ENCODE measurements at places on chromosomes 2 and 18.
A peak's percentile ranks its signal among the peaks of the same experiment; 100 is the strongest.

GRCh38 chr2:44674473-44675284 lies 266.8 kb upstream of the SIX3 start:
- no peak for DNase-seq

DNA sequence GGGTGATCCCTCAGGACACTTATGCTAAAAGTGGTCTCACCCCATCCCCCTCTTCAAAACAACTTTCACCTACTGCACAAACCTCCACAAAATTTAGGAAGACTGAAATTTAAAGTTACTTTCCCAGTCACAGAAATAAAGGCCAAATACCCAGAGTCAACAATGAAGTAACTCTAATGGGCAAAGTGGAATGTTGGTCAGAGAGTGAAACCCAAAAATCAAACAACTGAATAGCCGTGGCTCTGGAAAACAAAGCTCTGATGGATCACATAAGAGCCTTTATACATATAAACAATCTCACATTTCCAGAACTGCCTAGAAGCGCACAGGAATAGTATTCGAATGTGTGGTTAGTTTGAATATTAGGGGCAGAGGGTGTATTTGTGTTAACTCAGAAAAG lies 4.7 kb downstream of the ACVR1 start:
- DNase-seq, result no peak

GRCh38 chr2:32220445-32220844 lies 44.2 kb downstream of the NLRC4 start:
- DNase-seq, result no peak

- no peak for DNase-seq
Measured at GRCh38 chr18:13457327-13457726, 238.8 kb downstream of the LDLRAD4 start.

- no peak for DNase-seq
Measured at GRCh38 chr2:236991874-236992273, 93.8 kb upstream of the COPS8 start.

GRCh38 chr2:127080938-127081755 lies 25.8 kb downstream of the BIN1 start:
- peak; percentile 30 for DNase-seq

GRCh38 chr18:57660961-57661360 lies 39.3 kb upstream of the NARS1 start:
- DNase-seq, result no peak

- no peak for DNase-seq
Measured at GRCh38 chr2:152607793-152608300, 109.4 kb downstream of the PRPF40A start.

GRCh38 chr2:45696708-45697107 lies 45.2 kb downstream of the PRKCE start:
- DNase-seq, result no peak

- no peak for DNase-seq
Measured at GRCh38 chr2:150526827-150527226, 39.4 kb upstream of the RND3 start.

GRCh38 chr2:31188131-31188530 lies 29.2 kb downstream of the CAPN14 start:
- no peak for DNase-seq

DNA sequence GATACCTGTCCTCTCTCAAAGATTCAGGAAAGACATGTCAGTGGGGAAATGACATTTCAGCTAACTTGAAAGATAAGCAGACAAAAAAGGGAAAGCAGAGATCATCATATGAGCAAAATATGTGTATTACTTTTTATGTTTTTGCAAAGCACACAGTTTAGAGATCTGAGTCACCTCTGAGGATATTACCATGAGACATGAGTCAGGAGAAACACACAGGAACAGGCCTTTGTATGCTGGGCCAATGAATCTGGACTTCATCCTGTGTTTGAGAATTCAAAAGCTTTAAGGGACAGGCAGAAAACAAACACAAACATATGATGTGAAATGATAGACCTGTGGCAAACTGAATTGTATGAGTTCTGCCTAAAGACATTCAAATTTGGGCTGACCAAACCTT lies 306.0 kb upstream of the EPC2 start:
- DNase-seq, result no peak

- DNase-seq, result no peak
Measured at GRCh38 chr18:75029481-75029880, 179.5 kb downstream of the PTGR3 start.

DNA sequence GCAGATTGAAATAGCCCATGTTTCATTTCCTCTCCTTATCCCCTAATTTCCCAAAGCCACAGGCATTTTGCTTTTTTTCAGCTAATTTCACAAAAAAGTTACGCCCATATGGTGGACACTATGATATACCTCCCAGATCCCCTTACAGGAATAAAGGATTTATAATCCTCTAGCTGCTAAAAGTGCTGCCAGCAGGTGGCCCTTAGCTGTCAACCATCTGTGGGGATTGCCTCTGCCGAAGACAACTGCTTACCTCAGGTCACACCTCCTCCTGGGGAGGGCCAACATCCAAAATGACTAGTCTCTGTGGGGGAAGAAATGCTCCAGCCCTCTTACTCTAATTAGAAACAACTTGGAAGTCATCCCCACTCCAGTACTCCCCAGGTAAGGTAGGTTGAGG lies 61.0 kb upstream of the EPB41L3 start:
- DNase-seq, result no peak

- no peak for DNase-seq
Measured at GRCh38 chr2:226514895-226515294, 284.7 kb downstream of the IRS1 start.

DNA sequence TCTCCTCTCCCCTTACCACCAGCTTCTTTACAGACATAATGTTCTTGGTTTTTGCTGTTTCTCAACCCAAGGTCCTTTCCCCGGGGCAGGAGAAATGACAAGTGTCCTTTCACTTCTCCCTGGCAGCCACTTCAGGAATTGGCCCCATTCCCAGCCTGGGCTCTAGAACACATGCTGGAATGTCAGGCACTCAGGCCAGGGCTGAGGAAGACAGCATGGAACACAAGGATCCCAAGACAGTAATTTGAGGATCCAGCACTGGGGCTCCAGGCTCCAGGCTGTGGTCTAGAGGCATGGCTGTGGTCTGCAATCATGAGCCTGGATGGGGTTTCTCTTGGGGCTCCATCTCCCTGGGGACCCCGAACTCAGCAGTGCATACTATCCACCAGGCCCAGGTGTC lies 201.4 kb downstream of the CELF4 start:
- DNase-seq, result no peak

DNA sequence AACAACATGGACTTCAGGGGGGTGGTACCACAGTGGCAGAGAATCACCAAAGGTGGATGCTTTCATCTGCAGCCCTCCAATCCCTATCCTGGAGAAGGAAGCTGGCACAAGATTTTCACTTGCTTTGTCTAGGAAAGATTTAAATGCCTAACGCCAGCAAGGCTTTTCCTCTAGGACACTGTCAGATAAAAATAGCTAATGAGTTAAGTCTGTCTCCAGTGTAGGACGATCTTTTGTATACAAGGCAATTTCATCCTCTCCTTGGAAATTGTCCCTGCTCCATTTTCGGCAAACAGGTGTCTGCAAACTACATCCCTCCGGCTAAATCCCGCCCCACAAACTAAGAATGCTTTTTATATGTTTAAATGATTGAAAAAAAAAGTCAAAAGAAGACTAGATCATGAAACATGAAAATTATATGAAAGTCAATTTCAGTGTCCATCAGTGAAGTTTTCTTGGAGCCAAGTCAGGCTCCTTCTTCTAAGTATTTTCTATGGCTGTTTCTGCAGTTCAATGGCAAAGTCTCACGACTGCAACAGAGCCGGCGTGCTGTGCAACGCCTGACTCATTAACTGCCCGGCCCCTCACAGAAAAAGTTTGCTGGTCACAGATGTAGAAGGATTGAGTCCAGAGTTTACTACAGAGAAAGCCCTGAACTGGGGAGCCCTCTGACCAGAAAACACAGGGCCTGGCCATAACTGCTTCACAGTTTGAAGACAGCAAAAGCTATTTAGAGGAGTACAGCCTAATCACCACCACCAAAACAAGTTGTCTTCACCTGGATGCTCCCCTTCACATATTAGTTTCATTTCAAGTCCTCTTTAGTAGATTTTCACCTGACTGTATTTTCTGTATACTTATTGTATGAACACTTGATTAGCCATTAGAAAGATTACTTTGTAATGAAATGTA lies 52.3 kb downstream of the PIEZO2 start:
- DNase-seq, result no peak

DNA sequence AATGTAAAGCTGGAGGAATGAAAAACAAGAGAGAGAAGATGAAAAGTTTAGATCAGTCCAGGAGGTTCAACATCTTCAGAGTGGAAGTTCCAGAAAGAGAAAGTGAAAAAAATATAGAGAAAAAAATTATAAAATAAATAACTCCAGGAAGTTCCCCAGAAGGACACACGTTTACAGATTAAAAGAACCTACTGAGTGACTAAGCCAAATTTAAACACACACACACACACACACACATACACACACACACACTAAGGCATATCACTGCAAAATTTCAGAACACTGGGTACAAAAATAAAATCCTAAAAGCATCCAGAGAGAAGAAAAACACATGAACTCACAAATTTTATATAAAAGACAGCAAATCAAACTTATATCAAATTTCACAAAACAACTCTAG lies 85.9 kb upstream of the PMAIP1 start:
- DNase-seq, result no peak

GRCh38 chr18:68759308-68759707 lies 38.6 kb upstream of the CCDC102B start:
- DNase-seq, result no peak

DNA sequence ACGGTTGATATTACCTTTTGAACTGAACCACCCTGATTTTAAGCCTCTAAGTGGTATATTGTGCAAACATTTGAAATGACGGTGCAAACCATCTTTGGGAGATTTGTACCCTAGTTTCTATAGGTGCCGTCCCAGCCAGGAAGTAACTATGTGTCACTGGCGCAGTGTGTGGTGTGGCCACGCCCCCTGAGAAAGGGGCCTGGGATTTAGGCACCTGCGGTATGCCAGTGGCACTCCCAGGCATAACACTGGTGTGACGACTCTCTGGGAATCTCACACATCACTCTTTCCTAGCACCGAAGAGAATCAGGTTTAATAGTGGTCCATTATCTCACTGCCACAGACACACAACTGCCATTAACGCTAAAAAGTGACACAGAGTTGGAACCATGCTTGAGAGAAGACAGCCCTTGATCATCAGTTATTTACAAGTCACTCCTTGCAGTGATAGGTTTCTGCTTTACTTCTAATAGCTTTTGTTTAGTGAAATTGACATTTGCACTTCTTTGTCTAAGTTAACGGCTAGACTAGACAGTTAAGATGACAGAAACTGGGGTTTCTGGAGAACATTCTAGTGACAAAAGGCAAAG lies 11.1 kb downstream of the AQP4 start:
- DNase-seq, result no peak

DNA sequence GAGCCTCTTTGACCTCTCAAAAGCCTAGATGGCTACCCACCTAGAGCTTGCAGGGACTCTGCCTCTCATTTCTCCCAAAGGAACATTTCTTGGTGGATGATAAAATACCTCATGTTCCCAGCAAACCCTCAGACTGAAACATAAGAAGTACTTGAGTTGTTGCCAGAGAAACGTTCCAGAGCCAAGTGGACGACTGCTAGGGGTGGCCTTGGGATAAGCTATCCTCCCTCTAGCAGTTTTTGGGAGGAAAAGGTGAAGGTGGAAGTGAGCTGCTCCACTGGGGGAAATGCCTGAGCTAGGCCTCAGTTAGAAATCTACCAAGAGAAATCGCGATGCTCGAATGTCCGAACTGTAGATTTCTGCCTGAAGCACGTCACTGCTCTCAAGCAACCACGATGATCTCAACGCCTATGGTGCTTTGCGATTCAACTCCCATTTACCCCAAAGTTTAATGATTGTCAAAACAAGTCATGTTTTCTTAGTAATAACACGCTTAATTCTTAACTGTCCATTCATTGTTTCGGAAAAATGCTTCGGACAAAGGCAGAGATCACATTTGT lies 91.5 kb downstream of the CCBE1 start:
- DNase-seq, result no peak

DNA sequence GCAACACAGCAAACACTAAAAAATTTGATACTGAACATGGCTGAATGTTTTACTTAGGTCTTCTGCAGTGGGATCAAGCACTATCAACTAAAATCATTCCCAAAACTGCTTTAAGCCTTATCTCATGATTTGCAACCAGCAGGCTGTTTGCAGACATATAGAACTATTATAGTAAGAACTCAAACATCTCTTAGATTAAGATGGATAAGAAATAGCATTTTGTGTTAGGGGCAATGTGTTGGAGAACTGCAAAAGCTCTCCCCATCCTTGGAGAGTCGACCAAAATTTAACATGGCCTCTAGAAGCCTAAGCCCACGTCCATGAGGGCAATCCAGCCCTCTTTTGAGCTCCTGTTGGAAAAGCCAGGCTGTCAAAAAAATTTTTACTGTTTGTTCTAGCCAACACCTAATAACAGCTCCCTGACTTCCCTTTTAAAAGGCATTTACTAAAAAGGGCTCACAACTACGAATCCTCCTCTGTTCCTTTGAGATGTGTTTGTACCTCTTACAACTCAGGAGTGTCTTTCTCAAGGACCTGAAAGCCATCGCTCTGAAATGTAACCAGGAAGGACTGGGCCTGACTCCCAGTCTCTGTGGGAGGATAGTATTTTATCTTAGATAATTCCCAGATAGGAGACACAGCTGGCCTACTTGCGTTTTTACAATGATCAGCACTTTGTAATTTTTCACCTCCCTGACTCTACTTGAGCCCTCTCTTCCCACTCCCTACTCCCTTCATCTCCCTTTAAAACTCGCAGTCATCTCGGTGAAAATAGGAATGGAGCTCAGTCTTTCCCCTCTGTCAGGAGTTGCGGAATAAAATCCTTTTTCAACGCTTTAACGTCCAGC lies 1.4 kb downstream of the KRCC1 start:
- DNase-seq, result no peak

- DNase-seq, result no peak
Measured at GRCh38 chr2:217562871-217563480, 439.8 kb downstream of the TNS1 start.

DNA sequence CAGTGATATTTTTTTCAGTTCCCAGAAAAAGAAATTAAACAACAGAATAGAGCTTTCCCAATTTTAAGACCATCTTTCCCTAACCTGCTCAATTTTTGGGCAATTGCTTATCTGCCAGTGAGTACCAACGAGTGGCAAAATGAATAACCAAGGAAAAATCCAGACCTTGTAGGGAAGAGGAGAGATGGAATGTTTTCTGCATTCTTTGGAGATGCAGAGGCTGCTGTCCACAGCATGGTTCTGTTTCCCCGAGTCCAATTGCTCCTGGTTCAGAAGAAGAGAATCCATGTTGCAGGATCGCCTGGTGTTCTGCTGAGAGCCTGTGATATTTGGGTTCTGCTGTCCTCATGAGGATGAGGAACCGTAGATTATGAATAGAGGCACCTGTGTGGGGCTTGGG lies 68.2 kb upstream of the MGAT5 start:
- no peak for DNase-seq

- DNase-seq, result peak; percentile 61
Measured at GRCh38 chr2:88690591-88691338, 708 bp upstream of the RPIA start.

DNA sequence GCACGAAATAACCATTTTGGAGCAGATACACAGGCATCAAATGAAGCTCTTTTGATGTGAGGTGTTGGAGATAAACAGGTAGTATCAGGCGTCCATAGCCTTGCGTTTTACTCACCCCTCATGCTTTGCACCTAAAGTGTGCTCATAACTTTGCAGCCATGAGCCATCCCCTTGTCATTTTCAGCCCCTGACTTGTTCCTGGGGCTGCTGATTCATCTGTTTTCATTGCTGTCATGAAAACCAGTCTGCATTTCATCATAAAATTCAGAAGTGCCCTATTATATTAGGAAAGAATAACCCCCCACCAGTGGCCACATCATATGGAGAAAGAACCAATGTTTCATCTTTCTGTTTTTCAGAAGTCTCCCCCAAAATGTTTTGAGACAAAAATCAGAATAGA lies 329.7 kb upstream of the NRP2 start:
- DNase-seq, result no peak

- no peak for DNase-seq
Measured at GRCh38 chr2:3628800-3629199, 29.2 kb upstream of the ALLC start.

All from CD8-positive, alpha-beta T cell (primary cell).